Cortex of kidney (tissue), 1 donor: ENCODE measurements at places on chromosomes 3 and 15.

- no peak for DNase-seq
These were observed 44.2 kb downstream of the APBA2 start for GRCh38 chr15:28930011-28930410.

DNA sequence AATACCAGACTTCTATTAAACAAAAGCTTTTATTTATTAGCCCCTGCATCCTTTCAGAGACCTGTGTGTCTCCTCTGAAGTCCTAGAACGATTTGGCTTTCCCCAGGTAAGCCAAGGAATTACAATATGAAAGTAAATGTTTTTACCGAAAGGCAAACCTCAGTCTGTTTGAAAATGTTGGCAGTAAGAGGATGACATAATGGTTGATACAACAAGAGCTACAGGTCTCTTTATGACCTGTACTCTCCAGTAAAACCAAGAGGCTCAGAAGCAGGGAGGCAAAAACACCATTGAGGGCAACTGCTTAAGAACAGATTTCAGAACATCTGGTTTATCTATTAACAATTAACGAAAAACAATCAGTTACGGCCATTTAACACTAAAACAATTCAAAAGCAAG, 107.8 kb downstream of the ADAM10 start:
- no peak for DNase-seq

DNA sequence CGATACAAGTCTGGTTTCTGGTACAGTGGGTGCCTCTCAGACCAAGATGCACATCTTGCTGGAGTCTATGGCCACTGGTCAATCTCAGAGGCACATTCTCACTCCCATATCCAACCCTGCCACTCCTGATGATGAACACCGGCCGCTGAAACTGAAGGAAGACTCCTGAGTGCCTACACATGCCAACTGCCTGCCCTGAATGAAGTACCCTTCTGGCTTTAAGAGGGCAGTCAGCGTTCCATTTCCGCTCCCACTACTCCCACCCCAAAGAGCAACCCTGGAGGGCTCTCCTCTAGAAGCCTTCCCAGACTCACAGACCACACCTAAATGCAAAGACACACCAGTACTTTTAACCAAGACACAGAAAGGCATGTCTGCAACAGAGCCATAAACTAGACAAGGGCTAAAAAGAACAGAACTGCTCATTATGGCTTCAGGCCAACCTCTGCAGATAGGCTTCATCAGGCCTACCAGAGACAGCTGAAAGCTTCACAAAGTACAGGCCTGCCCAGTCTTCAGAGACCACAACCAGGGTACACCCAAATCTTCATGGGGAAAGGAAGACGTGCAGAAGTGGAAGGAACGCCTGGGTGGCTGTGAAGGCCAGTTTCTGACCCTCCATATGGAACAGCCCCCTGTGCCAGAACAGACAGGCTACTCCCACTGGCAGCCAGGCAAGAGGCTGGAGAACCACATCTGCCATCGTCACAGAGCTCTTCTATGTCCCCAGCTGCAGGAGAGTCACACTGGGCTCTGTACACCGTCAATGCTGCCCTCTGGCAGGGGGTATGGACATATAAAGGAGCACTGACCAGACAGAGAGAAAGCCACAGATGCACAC, 14.3 kb downstream of the ANP32A start:
- DNase-seq = no peak

- no peak for DNase-seq
These were observed 212.0 kb downstream of the XXYLT1 start for GRCh38 chr3:195059006-195059350.

GRCh38 chr3:13296662-13297061, 123.5 kb downstream of the NUP210 start:
- DNase-seq = no peak

GRCh38 chr3:140595295-140595694, 82.6 kb upstream of the TRIM42 start:
- DNase-seq = no peak

DNA sequence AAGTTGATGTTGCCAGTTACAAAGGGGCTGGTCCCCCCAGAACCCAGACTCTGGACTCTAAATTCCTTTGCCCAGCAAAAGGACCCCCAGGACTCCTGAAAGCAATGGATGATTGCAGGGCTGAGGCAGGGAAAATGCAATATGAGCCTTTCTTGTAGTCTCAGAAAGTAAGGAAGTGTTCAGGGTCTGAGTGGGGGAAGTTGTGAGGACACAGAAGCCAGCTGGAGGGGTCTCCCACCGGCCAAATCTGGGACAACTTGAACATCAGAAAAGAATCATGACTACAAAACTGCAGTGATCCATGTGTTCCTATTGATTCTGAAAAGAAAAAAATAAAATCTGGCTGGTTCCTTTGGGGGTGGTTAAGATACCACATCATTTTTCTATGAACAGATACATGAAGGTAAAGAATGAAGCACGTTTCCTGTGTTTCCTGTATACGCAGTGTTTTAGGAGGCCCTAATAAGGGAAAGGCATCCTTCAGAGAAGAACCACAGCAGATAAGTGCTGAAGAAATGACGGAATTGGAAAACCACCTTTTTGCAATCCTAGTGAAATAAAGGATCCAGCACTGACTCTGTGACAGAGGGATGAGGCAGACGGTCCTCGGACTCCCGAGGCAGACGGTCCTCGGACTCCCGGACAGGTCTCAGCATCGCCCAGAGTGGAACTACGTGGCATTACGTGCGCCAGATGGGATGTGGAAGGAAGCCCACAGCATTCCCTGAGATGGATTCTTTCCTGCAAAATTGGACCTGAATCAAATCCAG, 22.2 kb upstream of the GRIP2 start:
- no peak for DNase-seq

DNA sequence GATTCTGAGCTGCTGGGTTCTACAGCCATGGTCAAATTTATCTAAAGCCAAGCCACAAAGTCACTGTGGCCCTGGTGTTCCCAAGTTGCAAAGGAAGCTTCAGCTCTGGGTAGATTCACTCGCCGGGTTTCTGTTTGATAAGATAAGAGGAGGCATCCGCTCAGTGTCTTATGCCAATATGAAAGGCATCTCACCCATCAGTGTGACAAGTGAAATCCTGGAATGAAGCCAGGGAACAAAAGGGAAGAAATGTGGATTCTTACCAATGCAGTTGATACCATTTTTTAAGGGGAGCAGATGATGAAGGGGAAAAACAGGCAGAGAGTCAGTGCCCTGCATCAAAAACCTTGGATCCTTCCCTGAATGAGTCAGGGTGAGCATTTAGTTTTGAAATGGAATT, 2.8 kb upstream of the CPNE4 start:
- no peak for DNase-seq

- DNase-seq = no peak
These were observed 165.1 kb upstream of the ATP10A start for GRCh38 chr15:26028086-26028740.

- no peak for DNase-seq
These were observed 38.8 kb downstream of the IMPG2 start for GRCh38 chr3:101281521-101282030.

DNA sequence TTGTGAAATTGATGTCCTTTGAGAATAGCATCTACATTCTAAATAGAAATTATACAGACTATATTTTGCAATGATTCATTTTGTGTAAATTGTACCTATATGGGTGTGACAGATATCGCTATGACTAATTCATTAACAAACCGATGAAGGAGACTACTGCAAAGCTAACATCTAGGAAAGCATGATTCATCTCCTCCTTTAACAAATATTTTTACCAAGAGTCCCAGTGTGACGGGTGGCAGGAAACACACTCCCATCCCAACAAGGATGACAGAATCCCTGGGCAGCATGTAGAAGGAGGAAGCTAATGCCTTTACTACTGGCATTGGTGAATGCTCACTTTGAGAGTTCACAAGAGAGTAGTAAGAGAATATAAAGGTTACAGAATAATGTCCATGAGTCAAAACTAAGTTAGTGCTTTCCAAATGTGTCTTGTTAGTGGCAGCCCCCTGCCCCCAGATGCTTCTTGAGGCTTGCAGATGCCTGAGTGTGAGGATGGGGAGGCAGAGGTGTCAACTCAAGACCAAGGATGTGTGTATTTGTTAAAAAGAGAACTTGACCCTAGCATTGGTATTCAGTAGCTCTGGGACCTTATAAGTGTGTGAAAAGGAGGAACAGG, 180.6 kb downstream of the FMN1 start:
- no peak for DNase-seq
